Spleen (tissue), 13 donors: ENCODE measurements at places on chromosomes 7 and 10. TPM values are rescaled to one million over a fixed set of nuclear protein-coding genes. Genes with fewer than 3 reads are reported as not detected.

Gene SEC31B
- total RNA-seq: 19.7 TPM

Gene TACR2
- not detected for total RNA-seq

Gene MDFIC
- total RNA-seq: 92.0 TPM

DNA sequence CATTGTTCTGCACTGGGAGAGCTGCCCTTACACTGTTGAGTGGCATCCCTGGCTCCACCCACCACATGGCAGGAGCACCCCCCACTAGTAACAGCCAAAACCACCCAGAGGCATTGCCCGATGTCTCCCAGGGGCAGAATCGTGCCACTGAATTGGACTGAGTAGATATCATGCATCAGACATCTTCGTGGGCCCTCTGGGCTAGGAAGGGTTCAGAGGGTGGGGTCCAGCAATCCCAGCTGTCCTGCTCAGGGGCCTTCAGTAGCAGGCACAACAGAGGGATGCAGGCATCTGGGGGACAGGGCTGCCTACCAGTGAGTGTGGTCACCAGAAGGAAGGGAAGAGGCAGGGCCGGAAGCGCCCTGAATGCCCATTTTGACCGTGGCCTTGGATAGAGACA is 119.7 kb upstream of the PPP2R2D start:
- no peaks in the 10 kb centered on the region for H3K4me1 ChIP-seq
- H3K27ac ChIP-seq: no peak overlapping the region
- H3K36me3 ChIP-seq: no peaks in the 10 kb centered on the region

DNA sequence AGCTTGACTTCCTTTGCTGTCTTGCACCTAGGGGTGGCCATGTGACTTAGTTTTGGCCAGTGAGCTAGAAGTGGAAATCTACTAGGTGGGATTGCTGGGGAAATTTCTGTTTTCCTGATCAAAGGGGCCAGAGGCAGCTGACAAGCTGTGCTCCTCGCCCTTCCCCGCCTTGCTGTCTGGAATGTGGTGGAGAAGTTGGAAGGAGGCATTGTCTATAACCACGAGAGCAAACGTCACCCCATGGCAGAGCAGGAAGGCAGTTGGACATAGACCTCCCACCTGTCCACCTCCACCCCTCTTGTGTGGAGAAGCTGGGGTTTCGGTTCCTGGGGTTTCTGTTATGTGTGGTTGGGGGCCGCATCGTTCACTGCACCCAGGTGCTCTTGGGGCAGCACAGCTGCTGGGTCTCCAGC is 7.3 kb downstream of the SFRP5 start:
- no peak overlapping the region for H3K27ac ChIP-seq
- H3K27me3 ChIP-seq: peaks cover 1% of the 10 kb centered on the region
- DNase-seq: no peak

GRCh38 chr7:15345216-15345615 is 216.6 kb downstream of the AGMO start:
- no peak overlapping the region for H3K27ac ChIP-seq
- H3K4me1 ChIP-seq: no peaks in the 10 kb centered on the region
- no peak overlapping the region for H3K4me3 ChIP-seq
- no peaks in the 10 kb centered on the region for H3K36me3 ChIP-seq
- H3K27me3 ChIP-seq: no peaks in the 10 kb centered on the region

GRCh38 chr7:2157473-2158279 is 75.1 kb downstream of the MAD1L1 start:
- no peak for DNase-seq
- H3K27ac ChIP-seq: no peak overlapping the region
- no peak overlapping the region for H3K4me3 ChIP-seq
- H3K36me3 ChIP-seq: peaks cover 23% of the 10 kb centered on the region
- H3K4me1 ChIP-seq: no peaks in the 10 kb centered on the region

- H3K27me3 ChIP-seq: no peaks in the 10 kb centered on the region
- H3K4me3 ChIP-seq: no peak overlapping the region
- H3K4me1 ChIP-seq: peaks cover 18% of the 10 kb centered on the region
- H3K36me3 ChIP-seq: no peaks in the 10 kb centered on the region
- H3K27ac ChIP-seq: no peak overlapping the region
Observed at GRCh38 chr10:679556-679955, 9.9 kb downstream of the DIP2C start.

GRCh38 chr10:33754052-33754451 is 419.6 kb upstream of the NRP1 start:
- DNase-seq: no peak

Gene AS3MT
- total RNA-seq: 10.4 TPM

DNA sequence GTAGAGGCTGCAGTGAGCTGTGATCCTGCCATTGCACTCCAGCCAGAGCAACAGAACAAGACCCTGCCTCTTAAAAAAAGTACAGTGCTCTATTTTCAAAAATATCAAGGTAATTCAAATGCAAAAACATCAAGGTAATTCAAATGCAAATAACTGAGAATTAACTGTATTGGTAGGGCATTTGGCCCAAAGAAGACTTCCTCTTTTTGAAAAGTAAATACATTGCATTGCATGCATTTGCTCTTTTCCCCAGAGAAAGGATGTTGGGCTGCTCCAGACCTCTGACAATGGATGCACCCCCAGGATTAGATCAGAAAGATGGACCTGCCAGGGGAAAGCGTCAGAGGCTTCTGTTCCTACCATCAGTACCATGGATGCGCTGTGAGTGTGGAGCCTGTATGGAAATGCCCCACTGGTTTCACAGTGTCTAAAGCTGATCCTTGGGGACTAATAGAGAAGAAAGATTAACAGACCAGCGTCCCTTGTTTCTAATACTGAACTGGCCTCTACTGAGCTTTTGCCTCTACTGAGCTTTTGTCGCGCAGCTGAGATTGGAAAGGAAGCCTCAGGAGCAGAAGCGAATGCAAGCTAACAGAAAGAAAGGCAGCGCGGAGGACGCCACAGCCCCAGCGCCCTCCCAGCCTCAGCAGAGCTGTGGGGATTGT is 93.5 kb upstream of the LYZL2 start:
- H3K27me3 ChIP-seq: no peaks in the 10 kb centered on the region
- no peak overlapping the region for H3K27ac ChIP-seq
- no peak overlapping the region for H3K4me3 ChIP-seq
- no peaks in the 10 kb centered on the region for H3K4me1 ChIP-seq
- H3K36me3 ChIP-seq: no peaks in the 10 kb centered on the region

GRCh38 chr10:1360011-1360557 is 303.9 kb downstream of the WDR37 start:
- H3K27me3 ChIP-seq: no peaks in the 10 kb centered on the region
- H3K36me3 ChIP-seq: no peaks in the 10 kb centered on the region
- H3K27ac ChIP-seq: no peak overlapping the region
- DNase-seq: no peak

DNA sequence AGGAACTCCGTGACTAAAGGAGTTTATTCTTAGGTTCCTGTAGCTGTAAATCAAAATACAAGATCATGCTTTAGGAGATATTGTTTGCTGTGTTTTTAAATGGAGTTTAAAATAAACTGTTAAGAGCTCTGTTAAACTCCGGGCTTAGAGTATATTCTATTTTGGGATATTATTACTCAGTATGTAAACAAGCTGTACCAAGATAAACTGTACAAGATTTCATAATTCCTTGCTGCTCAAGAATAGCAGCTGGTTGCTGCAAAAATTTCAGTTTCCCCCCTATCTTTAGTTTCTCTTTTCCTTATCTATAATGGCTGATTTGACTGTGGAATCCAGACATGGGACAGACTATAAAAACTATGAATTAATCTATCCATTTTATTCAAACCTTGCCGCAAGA is 215.7 kb downstream of the HTR7 start:
- no peaks in the 10 kb centered on the region for H3K36me3 ChIP-seq
- no peak for DNase-seq
- no peak overlapping the region for H3K27ac ChIP-seq

DNA sequence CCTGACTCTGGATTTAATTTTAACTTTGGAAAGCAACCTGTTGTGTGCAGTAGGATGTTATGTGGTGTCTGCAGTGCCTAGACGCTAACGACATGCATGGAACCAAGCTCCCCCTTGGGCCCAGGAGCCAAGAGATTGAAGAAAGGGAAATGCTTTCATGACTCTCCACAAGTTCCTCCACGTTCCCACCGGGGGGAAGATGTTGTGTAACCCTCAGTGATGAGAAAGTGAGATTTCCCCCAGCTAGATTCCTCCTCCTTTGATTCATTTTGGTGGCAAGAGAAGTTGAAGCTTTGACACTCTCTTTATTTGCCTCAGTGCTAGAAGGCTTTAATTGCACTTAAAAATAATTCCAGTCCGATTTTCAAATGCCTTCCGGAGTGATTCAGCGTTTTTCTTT is 157.9 kb upstream of the INSYN2A start:
- DNase-seq: no peak
- no peaks in the 10 kb centered on the region for H3K36me3 ChIP-seq
- H3K27ac ChIP-seq: no peak overlapping the region

Gene PRSS37
- not detected for total RNA-seq

GRCh38 chr10:101617102-101617823 is 29.1 kb downstream of the DPCD start:
- H3K27me3 ChIP-seq: no peaks in the 10 kb centered on the region
- H3K4me3 ChIP-seq: no peak overlapping the region
- peaks cover 26% of the 10 kb centered on the region for H3K4me1 ChIP-seq

DNA sequence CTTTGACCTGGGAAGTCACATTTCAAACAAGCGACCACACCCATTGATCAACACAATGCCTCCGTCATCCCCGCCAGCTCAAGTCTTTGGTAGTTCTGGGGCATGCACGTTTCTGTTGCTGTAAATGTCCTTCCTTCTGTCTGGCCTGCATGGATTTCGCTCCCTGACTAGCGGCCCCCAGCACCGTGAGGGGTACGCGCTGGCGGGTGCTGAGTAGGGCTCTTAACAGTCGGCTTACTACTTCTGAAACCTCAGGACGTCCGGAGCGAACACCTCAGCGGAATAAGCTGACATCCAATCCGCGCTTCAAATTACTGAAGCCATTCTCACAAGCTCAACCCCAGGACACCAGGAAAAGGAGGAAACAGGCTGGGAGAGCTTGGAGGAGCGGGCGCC is 505 bp downstream of the NUDCD3 start:
- no peak for DNase-seq
- peaks cover 56% of the 10 kb centered on the region for H3K4me1 ChIP-seq
- peak overlapping the region; percentile 99 for H3K27ac ChIP-seq
- H3K4me3 ChIP-seq: peak overlapping the region; percentile 83

DNA sequence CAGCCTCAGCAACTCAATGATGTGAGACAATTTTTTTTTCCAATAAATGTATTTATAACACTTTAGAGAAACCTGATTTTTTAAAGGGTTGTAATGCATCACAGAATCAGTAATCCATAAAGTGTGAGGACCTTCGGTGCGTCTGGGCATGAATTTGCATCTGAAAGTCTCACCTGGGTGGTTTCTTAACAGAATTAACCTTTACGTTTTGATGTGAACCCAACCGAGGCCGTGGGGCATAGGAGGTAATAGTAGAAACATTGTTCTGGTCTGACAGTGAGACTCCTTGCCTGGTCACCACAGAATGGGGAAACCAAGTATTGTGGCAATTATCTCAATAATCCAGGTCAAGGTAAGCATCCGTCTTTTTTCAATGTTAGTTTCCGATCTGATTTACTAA is 114.6 kb downstream of the PRKCQ start:
- no peaks in the 10 kb centered on the region for H3K4me1 ChIP-seq
- no peak overlapping the region for H3K27ac ChIP-seq
- no peak overlapping the region for H3K4me3 ChIP-seq
- H3K36me3 ChIP-seq: no peaks in the 10 kb centered on the region

DNA sequence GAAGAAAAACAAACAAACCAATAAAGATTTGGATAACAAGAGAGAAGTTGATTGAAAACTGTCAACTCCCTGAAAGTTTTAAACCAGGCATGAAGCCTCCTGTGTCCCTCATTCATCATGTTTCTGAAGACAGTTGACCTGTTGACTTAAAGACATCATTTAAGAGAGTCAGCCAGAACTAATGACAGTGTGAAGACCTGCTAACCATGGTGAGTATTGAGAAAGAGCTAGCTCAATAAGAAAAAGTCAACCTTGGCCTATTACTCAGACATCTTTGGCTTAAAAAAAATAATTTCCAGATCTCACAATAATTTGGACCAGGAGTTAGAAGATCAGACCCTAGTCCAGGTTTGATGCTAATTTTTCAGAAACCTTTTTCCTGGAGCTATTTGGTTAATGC is 45.3 kb upstream of the ANKRD1 start:
- no peaks in the 10 kb centered on the region for H3K36me3 ChIP-seq
- H3K27ac ChIP-seq: peak overlapping the region; percentile 46
- DNase-seq: no peak
- no peaks in the 10 kb centered on the region for H3K4me1 ChIP-seq
- no peak overlapping the region for H3K4me3 ChIP-seq

- no peak for DNase-seq
- H3K4me3 ChIP-seq: no peak overlapping the region
- H3K27me3 ChIP-seq: no peaks in the 10 kb centered on the region
- H3K27ac ChIP-seq: peak overlapping the region; percentile 21
- H3K4me1 ChIP-seq: peaks cover 15% of the 10 kb centered on the region
Observed at GRCh38 chr7:73828107-73828803, 2.5 kb upstream of the CLDN4 start.

- H3K4me1 ChIP-seq: no peaks in the 10 kb centered on the region
- H3K4me3 ChIP-seq: no peak overlapping the region
- H3K36me3 ChIP-seq: no peaks in the 10 kb centered on the region
- DNase-seq: no peak
- no peaks in the 10 kb centered on the region for H3K27me3 ChIP-seq
Observed at GRCh38 chr10:121049489-121049888, 198.3 kb downstream of the WDR11 start.

DNA sequence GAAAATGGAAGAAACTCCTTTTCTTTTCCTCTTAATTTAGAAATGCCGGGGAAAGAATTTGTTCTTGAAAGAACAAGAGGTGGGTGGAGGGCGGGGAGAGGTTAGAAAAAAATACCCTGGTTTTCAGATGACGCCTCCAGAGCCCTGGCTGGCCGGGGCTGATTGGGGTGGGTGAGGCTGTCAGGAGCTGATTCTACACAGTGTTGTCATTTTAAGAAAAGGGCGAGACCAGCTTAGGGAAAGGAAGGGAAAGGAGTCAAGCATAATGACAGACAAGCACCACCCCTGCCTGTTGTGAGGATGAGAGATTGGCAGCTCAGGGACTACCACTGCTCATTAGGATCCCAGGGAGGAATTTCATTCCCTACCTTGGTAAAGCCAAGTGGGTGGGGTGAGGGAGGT is 9.9 kb upstream of the FAM180A start:
- no peak overlapping the region for H3K4me3 ChIP-seq
- peak overlapping the region; percentile 25 for H3K27ac ChIP-seq
- H3K36me3 ChIP-seq: no peaks in the 10 kb centered on the region
- no peak for DNase-seq

DNA sequence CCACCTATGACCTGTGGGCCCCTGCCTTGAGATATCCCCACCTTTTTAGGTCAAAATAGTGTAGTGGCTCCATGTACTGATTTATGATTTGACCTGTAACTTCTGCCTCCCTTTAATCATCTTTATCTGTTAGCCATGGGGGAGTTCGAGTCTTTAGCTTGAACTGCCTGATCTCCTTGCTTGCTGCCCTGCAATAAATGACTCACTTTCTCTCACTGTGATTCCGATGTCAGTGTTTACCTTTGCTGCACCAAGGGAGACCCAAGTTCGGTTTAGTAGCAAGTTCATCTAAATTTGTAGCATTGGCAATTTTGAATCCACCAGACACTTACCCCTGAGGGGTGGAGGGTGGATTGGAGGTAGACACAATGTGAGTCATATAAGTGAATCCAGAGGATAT is 814.6 kb upstream of the AUTS2 start:
- no peaks in the 10 kb centered on the region for H3K27me3 ChIP-seq
- no peak overlapping the region for H3K4me3 ChIP-seq
- no peak for DNase-seq
- no peaks in the 10 kb centered on the region for H3K36me3 ChIP-seq
- H3K4me1 ChIP-seq: no peaks in the 10 kb centered on the region
- H3K27ac ChIP-seq: no peak overlapping the region

Gene MYH16
- not detected for total RNA-seq
